ENCODE measurements at places on chromosomes 12 and 14.
A peak's percentile ranks its signal among the peaks of the same experiment; 100 is the strongest.

DNA sequence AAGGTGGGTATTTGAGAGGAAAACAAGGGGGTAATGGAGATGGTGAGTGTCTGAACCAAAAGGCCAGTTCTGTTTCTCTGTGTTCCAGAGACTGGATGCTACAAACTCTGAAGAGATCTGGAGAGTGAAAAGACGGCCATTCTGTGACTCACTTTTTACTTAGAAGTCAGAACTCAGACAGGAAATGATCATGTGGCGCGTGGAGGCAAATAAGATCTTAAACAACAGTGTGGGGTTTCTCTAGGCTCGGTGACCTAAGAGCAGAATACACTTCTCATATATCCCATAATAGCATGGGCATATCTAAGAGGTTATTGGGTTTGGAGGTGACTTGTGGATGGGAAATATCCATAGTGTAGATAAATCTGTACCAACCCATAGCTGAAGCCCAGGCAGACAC is 463.5 kb downstream of the TMEM132D start:
- DNase-seq: no peak

DNA sequence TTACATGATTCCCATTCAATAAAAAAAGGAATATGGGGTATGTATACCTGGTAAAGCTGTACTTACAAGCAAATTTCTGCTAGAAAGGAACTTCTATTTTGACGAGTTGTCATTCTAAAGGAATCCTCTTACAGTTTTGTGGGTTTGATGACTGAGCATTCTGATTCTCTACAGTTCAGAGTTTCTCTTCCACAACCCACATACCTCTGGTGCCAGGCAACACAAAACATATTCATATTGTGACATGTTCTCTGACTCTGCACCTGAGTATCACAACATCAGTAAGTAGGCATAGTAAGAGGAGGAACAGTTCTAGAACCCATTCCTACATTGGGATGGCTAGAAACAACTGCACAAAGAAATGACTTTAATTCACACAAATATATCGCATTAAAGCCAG is 636.6 kb downstream of the MED13L start:
- no peak for DNase-seq

DNA sequence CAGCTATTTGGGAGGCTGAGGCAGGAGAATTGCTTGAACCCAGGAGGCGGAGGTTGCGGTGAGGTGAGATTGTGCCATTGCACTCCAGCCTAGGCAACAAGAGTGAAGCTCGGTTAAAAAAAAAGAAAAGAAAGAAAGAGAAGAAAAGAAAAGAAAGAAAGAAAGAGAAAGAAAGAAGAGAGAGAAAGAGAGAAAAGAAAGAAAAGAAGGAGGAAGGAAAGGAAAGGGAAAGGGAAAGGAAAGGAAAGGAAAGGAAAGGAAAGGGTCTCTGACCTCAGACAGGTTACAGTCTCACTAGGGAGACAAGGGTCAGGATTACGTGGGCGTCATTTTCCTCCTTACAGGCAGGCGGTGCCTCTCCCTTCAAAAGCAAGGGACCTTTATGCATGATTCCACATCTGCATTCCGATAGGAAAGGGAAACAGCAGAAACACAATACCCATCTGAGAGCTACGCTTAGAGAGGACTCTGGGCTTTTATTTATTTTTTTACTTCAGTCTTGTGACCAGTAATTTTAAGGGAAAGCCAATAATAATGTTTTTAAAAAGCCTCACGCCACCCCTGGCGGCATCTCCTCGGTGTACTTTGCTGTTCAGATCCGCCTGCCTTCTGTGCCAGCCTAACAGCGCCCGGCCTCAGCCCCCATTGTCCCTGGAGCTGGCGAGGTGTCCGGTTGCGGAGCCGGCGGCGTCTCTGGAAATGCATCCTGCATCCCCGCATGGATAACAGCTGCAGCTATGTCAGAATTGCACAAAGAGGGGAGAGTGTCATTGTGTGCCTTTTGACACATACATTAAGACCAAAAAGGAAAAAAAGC is 945 bp upstream of the HIP1R start:
- no peak for DNase-seq

GRCh38 chr12:92570056-92570753 is 132.6 kb upstream of the PLEKHG7 start:
- no peak for DNase-seq

- no peak for DNase-seq
These were observed 232.8 kb upstream of the DIO3 start for GRCh38 chr14:101328412-101329028.

GRCh38 chr14:92613008-92613658 is 99.6 kb downstream of the RIN3 start:
- peak; percentile 37 for DNase-seq

DNA sequence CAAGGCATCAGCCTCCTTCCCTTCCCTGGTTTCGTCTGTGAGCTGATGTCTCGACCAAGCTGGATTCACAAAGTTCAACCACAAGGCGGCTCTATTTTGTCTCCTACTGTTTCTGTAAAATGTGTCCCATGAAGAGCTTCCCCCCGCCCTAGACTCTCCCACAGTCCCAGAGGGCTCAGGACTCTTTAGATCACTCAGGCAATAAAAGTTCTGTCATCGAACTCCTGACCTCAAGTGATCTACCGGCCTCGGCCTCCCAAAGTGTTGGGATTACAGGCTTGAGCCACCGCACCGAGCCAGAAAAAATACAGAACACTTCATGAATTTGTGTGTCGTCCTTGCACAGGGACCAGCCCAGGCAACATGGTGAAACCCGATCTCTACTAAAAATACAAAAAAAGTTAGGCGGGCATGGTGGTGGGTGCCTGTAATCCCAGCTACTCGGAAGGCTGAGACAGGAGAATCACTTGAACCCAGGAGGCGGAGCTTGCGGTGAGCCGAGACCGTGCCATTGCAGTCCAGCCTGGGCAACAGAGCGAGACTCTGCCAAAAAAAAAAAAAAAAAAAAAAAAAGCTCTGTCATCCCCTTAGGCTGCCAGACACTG is 149.4 kb downstream of the BCL11B start:
- DNase-seq: no peak

- DNase-seq: no peak
These were observed 12.4 kb upstream of the ACOT1 start for GRCh38 chr14:73524493-73524892.

DNA sequence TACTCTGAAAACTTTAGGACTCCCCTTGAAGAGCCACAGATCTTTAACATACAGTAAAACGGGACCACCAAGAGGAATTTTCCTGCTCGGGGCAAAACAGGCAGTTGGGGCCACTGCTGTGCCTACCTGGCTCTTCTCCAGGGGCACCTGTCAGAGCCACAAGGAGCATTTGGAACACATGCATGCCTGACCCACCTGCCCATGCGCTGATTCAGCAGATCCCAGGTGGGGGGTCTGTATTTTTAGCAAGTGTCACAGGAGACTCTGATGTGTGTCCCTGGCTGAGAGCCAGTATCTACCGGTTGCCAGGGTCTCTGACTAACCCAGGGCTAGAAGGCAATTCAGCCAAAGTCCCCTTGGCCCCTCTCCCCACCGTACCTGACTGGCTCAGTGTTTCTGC is 6.5 kb downstream of the CTDSP2 start:
- DNase-seq: no peak

- no peak for DNase-seq
These were observed 135.9 kb upstream of the ATP2B1 start for GRCh38 chr12:89844539-89844938.

- no peak for DNase-seq
These were observed 104.7 kb downstream of the RFLNA start for GRCh38 chr12:124399622-124400021.

GRCh38 chr12:47773858-47774580 is 981 bp downstream of the SLC48A1 start:
- no peak for DNase-seq

DNA sequence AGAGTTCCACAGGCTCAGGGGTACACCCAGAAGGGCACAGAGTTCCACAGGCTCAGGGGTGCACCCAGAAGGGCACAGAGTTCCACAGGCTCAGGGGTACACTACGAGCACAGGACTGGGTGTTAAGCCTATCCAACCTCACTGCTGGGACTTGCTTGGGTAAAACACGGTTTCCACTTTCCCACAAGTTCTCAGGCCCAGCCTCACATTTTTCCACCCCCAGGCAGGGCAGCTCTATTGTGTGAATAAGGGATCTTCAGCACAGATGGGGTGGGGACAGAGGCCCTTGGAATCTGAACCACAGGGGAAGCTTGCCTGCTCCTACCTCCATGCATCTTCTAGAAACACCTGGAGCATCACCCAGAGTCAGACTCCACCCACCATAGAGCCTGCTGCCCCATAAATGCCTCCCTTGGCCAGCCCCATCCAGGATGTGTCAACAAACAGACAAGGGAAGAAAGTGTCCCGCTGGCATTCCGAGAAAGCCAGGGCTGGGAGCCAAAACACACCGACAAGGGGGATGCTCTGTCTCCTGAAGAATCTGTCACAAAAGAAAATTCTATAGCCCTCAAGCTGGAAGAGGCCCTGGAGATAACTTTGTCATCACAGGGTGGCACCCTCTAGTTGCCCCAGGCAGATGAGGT is 4.8 kb downstream of the CRACR2A start:
- DNase-seq: no peak

DNA sequence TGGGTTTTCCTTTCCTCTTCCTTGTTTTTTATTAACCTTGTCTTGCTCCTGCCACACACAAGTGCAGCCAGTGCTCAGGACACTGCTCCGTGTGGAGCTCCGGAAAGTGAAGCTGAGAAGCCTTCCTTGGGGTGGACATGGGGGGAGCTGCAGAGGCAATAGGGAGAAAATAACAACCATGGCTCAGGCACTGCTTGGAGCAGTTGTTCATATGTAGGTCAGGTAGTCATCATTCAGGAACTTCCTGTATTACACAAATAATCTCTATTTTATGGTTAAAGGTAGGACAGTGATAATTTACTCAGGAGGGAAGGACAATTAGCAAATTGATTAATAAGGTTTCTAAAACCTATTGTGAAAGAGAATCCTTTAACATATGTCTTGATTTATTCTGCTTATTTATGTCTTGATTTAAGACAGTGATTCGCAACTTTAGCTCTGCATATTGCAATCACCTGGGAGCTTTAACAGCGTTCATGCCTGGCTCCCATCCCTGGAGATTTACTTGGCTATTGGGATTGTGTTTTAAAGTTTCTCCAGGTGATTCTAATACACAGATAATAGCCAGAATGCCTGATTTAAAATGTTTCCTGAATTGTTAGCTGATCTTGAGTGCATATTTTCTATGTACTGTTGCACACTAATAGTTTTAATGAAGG is 92.1 kb downstream of the ETV6 start:
- DNase-seq: no peak

DNA sequence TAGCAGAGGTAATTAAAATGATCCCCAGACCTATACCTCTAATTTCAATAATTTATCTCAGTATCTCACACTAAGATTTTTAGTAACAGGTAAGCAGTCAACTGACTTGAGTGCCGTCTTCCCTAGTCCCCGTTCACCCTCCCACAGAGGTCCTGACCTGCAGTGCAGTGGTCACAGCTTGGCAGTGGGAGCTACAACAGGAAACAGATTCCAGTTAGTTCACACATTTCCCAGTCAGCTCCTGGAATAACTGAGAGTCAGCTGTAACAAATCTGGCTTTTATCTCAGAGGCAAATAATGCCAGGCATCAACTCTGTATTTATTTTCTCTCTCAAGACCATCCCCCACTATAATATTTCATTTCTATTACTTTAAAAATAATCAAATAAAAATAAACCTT is 308.2 kb downstream of the ATP23 start:
- no peak for DNase-seq

- no peak for DNase-seq
These were observed 36.7 kb downstream of the LRTM2 start for GRCh38 chr12:1857086-1857485.

DNA sequence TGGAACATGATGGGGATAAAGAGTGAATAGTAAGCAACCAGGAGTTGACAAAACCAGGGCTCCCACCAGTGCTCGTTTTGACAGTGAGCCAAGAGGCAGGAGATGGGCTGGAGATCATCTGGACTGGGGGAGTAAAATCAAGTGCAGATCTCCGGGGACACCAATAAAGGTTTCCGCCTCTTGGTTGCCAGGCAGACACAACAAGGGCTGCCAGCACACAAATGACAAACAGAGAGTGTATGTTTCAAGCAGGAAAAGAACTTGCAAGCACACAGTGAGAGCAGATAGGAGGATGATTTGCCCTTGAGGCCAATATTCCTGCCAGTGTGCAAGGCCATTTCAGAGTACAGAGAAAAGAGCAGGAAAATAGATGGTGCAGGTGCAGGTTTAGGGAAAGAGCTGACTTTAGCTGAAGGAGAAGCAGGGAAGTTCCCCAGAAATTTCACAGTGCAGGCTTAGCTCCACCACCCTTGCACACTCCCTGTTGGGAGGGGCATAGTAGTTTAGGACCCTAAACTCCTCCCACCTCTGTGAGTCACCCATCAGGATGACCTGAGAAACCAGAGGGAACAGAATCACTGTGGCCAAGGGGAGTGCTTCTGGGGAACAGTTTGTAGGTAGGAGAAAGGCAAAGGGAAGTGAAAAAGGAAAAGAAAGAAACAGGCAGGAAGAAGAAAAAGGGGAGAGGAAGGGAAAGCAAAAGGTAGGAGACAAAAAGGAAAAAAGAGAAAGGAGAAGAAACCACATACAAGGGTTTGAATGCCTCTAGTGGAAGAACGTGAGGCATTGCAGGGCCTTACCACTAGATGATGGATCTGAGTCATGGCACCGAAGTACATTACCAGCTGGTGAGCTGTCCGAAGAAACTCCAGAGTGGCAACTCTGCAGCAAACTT is 404.4 kb downstream of the SLC6A15 start:
- DNase-seq: no peak

DNA sequence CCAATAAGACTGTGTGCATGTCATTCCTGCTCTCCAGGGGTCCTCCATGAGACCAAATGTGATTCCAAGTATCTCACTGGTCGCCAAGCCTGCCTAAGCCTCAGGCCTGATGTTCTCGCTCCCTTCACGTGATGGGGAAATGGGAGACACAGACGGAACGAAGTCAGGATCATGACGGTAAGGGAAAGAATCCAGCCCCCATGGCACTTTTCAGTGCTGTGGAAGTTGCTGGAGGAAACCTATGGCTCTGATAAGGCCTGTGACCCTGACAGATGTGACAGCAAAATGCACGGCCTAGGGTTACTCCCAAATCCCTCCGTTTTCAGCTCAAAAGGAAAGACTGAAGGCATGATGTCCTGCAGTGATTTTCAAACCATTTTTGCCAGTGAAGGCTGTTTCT is 184.9 kb downstream of the CALM1 start:
- no peak for DNase-seq

GRCh38 chr14:31439561-31439960 is 17.7 kb downstream of the DTD2 start:
- DNase-seq: no peak

- DNase-seq: no peak
These were observed 73.7 kb downstream of the CIT start for GRCh38 chr12:119803381-119803791.

DNA sequence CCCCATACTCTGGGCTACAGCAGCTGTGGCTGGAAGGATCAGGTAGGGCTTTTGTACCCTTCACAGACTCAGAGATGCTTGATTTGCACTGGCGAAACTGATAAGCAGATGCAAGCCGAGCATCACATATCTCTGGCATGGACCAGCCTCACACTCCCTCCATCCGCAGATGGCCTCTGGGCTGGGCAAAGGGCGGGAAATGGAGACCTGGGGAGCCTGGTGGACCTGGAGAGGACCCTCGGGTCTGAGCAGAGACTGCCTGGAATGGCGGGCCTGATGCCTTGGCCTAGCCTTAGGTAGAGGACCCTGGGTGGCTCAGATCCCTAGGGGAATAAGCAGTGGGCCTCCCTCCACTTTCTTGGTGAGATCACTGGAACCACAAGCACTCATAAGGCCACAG is 53.2 kb downstream of the GALNT16 start:
- no peak for DNase-seq

GRCh38 chr14:53996041-53996440 is 39.4 kb upstream of the BMP4 start:
- no peak for DNase-seq

Measured in activated naive CD4-positive, alpha-beta T cell (primary cell).